Stimulated activated CD4-positive, alpha-beta T cell treated with anti-CD3 and anti-CD28 coated beads, Interleukin-1b, Interleukin-23, amount 100 ng/mL, for 4 hours (primary cell): ENCODE measurements at places on chromosomes 2 and 18.

DNA sequence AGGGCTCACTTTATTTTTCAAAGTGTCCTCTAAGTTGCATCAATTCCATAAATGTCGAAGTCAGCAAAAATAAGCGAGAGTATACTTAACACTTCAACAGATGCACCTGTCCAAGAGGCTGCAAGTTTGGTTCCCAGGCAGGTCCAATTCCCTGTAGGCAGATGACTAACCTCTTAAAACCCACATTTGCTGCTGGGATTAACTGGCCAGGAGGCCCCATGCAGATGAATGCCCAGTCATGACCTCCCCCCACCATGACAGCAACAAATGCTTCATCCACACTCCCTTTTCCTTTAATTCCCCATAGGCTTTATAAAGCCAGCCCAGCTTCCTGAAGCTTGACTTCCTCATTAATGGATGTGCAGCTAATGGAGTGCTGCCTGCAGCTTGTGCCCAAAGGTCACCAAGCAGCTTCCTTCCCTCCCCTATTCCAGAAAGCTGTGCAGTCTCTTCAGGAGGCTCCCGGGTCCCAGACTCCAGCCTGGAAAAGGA lies 35.7 kb downstream of the REEP1 start:
- no peak for DNase-seq

- no peak for DNase-seq
Measured at GRCh38 chr2:34251578-34251977, 652.5 kb upstream of the FAM98A start.

GRCh38 chr2:165245081-165245793 lies 6.0 kb downstream of the SCN2A start:
- DNase-seq: no peak

GRCh38 chr2:219499058-219499307 lies 292 bp downstream of the GMPPA start:
- no peak for DNase-seq
